ENCODE measurements at places on chromosomes 7 and 10.

GRCh38 chr10:44397476-44398225 lies 12.8 kb upstream of the CXCL12 start:
- no peak for DNase-seq

GRCh38 chr7:16063716-16064675 lies 357.3 kb downstream of the CRPPA start:
- no peak for DNase-seq

- DNase-seq: no peak
Measured at GRCh38 chr7:31857172-31857571, 170.2 kb downstream of the PPP1R17 start.

DNA sequence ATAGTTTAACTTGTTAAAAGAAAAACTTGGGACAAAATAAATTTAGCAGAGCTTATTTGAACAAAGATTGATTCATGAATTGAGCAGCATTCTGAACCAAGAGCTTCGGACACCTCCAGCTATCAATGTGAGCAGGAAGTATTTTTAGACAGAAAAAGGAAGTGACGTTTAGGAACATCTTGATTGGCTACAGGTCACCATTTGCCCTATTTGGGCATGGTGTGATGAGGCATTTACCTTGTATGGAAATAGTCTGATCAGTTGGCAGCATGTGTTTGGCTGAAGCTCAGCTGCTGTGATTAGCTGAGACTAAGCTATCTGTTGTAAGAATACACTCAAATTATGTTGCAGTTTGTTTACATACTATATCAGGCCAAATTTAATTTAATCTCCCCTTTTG lies 185.1 kb downstream of the ATRNL1 start:
- no peak for DNase-seq

DNA sequence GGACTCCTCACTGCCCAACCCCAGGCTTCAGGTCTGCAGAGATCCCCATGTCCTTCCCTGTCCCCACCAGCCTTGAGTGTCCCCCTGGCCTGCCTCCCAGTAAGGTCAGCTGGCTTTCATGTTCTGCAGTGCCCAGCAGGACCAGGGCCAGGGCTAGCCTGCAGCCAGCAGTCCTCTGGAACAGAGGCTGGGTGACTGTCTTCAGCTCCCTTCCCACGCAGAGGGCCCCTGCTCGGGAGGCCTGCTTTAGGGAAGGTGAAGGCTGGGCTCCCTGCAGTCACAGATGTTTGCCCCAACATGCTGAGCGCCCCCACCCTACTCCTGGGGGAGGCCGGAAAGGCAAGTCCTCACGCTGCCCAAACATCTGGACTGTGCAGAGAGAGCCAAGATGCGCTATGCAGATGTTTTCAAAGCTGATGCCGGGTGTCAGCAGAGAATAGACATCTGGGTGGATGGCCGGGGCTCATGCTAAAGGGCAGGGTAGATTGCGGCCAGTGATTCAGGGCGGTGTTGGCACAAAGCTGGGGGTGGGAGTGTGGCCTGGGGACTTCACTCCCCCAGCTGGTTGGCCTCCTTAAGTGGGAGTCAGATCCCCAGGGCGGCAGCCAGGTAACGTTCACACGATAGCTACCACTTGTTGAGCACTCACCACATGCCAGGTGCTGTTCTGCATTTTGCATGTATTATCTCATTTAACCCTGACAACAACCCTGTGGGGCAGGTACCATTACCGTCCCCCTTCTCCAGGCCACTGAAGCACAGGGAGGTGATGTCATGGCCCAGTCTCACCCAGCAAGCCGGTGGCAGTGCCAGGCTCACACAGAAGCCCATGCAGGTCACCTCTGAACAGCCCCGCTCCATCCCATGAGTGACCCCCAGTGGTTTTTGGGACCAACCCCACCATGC lies 71.2 kb upstream of the COL13A1 start:
- DNase-seq: no peak

GRCh38 chr7:117505238-117505637 lies 25.4 kb downstream of the CFTR start:
- DNase-seq: no peak

DNA sequence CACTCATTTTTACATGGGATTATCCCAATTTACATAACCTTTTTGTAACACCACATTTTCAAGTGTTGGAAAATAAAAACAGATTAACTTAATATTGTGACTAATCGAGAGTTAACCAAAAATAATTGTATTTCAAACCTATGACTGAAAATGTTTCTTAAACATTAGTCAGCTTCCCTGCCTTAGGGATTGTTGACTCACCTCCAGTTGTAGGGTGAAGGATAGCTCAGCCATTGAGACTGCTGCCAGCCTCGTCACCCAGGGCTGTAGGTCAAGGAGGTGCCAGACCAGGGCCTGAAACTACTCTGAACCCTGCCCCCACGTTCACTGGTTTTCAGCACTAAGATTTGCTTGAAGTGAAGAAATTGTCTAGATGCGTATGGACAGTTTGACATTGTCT lies 351.2 kb downstream of the GFRA1 start:
- DNase-seq: no peak

- DNase-seq: no peak
Measured at GRCh38 chr10:48416584-48417232, 110.2 kb downstream of the MAPK8 start.

DNA sequence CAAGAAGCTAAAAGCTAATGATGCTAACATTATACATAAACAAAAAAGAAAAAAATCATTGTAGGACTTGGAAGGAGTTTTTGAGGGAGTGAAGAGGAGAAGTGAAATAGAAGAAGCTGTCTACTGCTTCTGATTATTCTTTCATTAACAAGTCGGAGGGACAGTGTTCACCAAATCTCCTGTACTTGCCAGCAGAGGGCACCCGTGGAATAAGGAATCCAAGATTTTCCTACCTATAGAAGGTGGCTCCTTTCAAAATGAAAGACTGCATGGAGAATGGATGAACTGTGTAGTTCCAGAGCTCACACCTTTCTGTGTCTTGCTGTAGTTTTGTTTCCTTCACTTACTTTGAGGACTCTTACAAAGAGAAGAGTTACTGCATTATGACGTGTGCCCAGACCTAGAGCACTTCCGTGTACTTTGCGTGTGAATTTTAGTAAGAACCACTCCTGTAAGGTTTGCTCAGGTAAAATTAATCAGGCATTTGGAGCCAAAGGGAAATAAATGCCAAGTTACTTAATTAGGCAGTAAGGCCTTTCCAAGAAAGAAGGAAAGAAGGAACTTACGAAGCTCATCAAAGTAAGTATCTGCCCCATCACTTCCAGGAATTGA lies 145.1 kb downstream of the SEMA3D start:
- DNase-seq: peak; percentile 60

DNA sequence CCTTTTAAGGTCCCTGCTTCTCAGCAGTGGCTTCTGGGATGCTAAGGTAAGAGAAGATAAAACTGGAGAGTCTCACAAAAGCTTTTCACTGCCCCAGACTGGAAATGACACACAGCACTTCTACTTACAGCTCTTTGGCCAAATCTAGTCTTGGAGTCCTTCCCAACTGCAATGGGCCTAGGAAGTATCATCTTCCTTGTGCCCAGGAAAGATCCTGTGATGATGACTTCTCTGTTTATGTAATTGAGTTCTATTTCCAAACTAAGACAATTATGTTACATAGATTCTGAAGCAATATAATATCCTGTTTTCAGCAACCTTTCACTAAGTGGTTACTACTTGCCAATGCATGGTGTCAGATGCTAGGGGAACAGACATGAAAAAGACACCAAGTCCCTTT lies 234.1 kb downstream of the PTEN start:
- no peak for DNase-seq

GRCh38 chr10:96579133-96579532 lies 7.7 kb downstream of the TM9SF3 start:
- no peak for DNase-seq

- no peak for DNase-seq
Measured at GRCh38 chr7:105655067-105655466, 73.8 kb upstream of the EFCAB10 start.

- no peak for DNase-seq
Measured at GRCh38 chr10:23171232-23171876, 20.8 kb upstream of the PTF1A start.

- no peak for DNase-seq
Measured at GRCh38 chr10:95196046-95196445, 2.0 kb downstream of the ACSM6 start.

DNA sequence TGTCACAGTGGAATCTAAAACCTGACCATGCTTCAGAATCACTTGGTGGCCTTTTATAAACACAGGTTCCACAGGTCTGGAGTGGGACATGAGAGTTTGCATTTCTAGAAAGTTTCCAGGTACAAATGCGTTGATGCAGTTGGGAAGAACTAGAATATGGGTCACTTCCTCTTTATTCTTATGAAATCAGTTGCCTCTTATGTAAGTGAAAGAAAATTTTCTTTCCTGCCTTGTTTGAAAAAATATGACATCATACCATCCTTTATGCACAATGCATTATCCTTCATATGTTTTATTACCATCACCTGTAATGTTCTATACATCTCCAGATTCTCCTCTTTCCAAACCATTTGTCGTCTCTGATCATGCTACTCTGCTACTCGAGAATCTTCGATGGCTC lies 44.0 kb downstream of the PLXNA4 start:
- no peak for DNase-seq

DNA sequence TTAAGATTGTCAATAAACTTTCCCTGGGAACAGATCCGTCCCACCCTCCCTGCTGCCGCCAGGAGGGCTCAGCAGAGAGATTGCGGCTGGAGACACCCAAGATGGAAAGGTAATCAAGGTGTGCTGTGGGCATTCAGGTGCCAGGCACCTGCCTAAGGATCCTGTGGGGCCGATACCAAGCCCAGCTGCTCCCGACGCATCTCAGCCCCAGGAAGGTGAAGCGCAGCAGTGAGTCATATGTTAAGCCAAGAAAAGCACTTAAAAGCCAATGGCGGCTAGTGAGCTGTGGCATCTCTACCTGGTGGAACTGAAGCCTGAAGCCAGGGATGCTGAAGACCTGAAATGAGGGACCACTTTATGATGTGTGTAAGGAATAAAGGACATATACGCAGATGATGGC lies 6.1 kb downstream of the WDR86 start:
- DNase-seq: no peak

GRCh38 chr10:87764072-87764934 lies 53.7 kb downstream of the ATAD1 start:
- DNase-seq: no peak

DNA sequence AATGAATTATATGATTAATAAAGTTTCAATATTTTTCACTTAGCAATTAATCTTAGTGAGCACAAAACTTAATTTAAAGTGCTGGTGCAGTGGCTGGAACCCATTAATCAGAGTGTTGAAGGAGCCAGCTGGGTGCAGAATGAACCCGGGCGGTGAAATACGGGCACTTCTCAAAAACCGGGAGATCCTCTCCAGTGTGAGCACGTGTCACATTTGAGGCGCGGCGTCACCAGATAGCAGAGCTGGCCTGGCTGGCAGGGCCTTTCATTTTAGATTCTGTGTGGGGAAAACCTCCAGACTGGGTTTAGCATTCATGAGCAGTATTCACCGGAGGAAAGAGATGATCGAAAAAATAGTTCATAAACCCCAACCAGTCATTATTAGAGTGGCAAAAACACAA lies 34.5 kb upstream of the CTBP2 start:
- DNase-seq: no peak

DNA sequence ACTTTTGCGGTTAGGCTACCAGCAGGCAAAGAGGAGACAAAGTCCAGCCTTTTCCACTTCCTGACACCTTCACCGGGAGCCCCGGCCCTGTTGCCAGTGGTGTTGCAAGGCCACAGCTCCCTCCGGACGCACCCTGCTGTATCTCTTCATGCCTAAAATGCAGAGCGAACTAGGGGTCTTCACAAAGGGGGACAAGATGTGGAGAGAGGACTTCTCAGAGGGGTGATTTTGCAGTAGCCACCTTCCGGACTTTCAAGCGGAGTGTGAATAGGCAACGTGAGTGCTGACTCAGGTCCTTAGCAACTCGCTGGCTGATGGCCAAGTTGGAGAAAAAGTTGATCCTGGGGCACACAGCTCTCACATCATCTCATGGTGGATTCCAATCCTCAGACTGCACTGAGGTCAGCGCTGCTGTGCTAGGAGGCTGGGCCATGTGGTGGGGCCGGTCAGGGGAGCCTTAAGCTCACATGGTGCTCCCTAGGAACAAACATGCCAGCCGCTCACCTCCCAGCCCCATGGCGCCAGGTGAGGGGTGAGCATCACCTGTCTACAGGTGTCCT lies 166.3 kb downstream of the LCOR start:
- DNase-seq: no peak

- DNase-seq: no peak
Measured at GRCh38 chr7:12709726-12710502, 22.5 kb downstream of the ARL4A start.

GRCh38 chr7:22694597-22695207 lies 32.3 kb upstream of the IL6 start:
- DNase-seq: no peak

- no peak for DNase-seq
Measured at GRCh38 chr10:90592638-90593302, 265.1 kb downstream of the HTR7 start.

- no peak for DNase-seq
Measured at GRCh38 chr10:59971915-59972314, 65.6 kb upstream of the CCDC6 start.

DNA sequence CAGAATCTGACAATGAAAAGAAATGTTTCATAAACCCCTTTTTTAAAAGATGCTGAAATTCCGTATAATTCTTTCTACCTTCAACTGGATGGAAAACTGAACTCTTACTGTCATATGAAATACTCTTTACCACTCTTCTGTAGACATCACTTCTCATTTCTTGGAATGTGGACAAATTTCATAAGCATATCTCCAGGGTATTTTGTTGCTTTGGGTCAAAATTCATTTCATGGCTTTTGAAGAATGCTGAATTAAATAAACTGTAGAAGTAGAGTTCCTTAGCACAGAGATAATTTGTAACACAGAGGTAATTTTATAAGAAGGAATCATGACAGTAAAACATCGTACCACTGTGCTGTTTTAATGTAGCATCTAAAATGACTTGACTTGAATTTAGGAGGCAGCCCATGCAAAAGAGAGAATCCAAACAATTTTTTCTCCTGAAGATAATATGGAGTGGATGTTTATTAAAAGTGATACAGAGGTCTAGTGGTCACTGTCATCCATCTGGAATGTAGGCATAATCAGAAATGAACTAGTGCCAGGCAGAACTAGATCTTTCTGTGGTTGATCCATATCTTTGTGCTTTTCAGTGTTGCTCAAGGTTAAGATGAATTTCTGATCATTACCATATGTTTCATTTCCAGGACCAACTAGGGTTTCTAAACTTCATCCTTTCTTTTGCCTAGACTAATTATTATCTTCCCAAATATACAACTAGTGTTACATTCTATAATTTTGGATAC lies 492.0 kb downstream of the KIF20B start:
- no peak for DNase-seq

DNA sequence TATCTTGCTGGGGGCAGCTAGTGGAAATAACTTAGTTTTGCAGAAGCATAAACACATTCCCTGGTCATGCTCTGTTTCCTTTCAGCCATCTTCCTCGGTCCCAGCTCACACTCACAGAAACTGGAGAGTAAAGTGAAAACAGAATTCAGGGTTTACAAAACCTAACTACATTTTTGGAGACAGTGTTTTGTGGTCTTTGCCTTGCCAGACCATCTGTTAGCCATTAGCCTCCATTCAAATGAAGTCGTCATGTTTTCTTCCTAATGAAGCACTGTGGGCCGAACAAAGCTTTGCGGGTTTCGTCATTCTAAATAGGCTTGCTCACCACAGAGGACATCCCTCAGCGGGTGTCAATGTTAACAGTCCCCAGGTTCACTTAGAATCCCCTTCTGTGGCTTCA lies 214.6 kb upstream of the TMEM72 start:
- no peak for DNase-seq
